ENCODE measurements at places on chromosomes 3 and 15. TPM values are rescaled to one million over a fixed set of nuclear protein-coding genes. Genes with fewer than 3 reads are reported as not detected.
A peak's percentile ranks its signal among the peaks of the same experiment; 100 is the strongest.

DNA sequence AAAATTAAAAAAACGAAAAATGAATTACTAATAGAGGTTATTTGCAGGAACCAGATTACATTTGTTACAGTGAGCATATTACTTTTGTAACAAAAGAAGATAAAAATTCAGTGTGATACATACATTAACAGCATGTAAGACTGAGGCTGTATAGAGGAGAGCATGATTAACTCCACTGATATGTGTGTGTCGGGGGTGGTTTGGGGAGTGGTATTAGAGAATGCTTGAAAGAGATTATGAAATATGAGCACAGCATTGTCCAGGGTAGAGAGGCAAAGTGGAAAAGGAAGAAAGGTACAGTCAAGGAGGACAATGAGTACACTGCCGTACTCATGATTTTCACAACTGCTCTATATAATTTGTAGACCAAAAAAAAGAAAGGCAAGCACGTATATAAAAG lies 62.9 kb upstream of the LRRFIP2 start:
- DNase-seq, result no peak

DNA sequence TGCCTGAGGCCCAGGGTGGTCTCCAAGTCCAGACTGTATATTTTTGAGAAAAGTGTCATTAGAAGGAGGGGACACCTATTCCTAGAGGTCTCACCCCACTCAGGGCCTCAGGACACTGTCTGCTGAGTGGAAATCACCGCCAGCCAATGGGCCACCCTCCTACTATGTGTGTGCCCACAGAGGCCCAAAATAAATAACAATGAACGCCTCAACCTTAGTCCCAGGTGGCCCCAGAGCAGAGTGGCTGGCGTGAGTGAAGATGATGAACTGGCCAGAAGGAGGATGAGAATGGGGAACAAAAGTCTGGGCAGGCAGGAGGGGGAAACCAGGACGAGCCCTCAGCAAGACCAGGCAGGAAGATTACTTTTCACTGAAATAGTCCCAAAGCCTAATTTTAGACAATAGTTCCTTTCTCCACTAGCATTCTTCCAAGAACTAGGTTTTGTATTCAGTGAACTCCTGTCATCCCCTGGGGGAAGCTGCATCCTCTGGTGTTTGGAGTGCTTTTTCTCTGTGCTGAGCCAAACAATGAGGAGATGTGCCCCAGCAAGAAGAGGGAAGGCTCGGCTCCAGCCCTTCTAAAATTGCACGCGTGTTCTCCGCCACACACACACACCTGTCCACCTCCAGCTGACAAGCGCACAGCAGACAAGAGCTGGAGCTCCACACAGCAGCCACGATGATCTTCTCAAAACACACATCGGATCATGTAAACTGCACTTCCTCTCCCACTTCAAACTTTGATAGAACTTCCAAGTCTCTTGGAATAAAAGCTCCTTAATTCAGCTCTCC lies 72.2 kb downstream of the ADCY5 start:
- no peak for DNase-seq

DNA sequence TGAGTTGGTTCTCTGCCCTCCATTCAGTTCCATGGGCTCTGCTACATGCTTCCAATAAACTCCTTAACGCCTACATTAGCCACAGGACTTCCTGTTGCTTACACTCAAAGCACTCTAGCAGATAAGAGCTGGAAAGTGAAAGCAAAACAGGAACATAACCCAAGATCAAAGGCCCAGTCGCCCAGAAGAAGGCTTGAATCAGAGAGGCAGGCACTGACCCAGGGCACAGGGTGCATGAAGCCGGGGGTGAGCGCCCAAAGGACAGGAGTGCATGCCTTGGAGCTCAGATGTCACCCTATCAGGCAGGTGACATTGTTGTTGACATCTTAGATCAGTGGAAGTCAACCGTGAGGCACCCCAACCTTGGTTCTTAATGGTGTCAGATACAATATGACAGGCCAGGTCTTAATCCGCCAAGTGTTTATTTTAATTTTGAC lies 235.1 kb downstream of the UACA start:
- DNase-seq, result peak; percentile 50

GRCh38 chr15:81024265-81024872 lies 23.6 kb downstream of the TLNRD1 start:
- no peak for DNase-seq

GRCh38 chr3:186886202-186886981 lies 43.9 kb downstream of the ADIPOQ start:
- no peak for DNase-seq

DNA sequence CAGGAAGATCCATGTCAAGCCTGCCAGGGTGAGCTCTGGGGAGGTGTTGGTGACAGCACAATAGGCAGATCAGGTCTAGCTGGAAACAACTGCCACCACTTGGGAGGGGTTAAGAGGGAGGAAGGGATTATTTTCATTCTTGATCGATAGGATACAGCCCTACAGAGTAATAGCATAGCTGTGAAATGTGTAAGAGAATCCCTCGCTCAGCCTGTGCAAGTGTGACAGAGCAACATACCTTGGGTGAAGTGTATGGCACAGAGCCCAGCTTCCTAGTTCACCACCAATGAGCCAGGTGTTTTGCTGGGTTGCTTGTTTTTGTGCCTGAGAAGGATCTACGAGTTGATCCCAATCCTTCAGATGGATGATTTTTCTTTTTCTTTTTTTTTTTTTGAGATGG lies 9.2 kb upstream of the DCUN1D1 start:
- DNase-seq, result no peak

DNA sequence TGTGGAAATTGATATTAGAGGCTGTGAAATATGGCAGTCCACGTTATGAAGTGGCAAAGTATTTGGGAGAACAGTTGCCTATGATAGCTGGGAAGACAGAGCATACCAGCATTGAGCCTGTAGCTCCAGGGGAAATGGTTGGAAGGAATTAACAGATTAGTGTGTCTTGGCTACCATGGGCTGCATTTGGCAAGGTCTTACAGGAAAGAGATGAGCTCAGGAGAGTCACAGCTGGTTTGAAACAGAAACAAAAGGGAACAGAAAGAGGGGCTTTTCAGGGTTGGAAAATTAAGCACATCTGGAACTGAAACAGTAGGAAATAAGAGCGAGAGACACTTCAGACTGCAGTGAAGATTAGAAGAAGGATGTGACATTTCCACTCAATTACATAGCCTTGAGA lies 141.7 kb downstream of the FBLN2 start:
- no peak for DNase-seq

GRCh38 chr15:65730549-65731172 lies 61.4 kb downstream of the DENND4A start:
- no peak for DNase-seq

DNA sequence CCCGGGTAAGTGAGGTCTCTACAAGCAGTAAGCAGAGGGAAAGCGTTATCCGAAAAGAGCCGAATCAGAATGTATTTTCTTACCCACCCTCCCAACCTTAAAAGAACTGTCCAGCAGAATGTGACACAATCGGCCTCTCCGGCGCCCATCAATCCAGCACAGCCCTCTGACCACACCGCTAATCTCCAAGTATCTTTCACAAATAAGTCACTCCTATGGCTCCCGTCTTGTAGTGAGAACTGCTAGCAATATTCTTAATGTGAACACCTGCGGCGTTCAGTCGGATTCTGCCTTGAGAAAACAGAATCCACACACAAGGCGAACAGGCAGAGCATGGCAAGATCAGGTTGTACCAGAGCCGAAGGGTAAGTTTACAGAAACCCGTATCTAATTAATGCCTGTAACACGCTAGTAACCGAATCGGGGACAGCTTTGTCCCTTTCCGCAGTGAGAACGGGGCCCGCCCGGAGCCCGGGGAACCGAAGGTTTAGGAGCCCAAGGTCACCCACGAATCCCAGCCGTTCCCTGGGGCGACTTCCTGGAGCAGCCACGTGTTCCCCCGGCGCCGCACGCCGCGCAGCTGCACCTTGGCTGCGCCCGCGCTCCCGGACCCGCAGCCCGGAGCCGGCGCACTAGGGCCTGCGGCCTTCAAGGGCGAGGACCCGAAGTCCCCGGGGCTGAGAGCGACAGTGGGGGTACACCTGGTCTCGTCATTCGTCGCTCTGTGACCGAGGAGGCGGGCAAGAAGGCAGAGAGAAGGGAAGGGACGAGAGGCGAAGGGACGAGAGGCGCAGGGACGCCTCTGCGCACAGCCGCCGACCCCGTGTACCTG lies 672 bp downstream of the TFRC start:
- DNase-seq, result peak; percentile 80

DNA sequence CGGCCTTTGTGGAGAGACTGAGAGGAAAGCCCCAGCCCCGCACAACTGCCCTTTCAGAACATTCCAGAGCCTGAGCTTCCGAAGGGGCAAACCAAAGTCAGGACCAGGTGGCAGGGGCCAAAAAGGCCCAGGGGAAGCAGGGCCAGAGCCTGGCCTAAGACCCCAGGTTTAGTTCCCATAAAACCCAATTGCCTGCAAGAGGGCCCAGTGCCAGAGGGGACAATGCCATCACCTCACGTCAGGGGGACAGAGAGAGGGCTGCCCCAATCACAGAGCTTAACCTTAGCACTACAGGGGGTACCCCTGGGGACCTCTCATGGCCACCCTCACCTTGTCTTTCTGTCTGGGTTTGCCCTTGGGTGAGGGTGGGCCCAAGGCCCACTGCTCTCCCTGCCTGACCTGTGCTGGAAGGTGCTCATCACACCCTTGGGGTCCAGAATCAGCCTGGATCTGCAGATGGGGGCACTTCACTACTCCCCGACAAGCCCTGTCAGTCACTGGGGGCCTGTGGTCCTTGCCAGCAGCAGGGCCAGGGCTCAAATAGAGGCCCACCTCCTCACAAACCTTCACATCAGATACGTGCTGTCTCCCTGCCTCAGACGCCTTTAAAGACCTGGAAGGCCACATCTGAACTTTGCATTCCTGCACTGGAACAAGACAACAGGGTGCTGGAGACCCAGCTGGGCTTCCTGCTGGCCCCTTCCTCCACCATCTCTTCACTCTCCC lies 3.8 kb downstream of the CALML4 start:
- DNase-seq, result no peak

DNA sequence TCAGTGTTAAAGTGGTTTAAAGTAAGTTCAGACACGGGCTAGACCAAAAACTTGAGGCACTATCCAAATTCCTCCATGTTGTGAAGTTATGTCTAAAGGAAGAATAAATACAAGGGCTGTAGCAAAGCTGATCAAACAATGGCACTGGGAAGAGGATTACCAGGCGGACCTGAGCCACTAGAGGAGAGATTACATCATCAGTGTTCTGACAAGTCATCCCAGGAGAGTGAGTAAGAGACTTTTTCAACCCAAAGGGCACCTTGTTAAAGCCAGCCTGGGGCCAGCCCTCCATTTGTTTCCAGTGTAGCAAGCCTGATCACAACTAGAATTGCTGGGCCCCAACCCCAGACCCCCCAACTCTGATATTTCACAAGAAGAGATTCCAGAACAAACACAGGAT lies 166.9 kb downstream of the DCLK3 start:
- no peak for DNase-seq

The CLDN16 gene
- total RNA-seq, result not detected

DNA sequence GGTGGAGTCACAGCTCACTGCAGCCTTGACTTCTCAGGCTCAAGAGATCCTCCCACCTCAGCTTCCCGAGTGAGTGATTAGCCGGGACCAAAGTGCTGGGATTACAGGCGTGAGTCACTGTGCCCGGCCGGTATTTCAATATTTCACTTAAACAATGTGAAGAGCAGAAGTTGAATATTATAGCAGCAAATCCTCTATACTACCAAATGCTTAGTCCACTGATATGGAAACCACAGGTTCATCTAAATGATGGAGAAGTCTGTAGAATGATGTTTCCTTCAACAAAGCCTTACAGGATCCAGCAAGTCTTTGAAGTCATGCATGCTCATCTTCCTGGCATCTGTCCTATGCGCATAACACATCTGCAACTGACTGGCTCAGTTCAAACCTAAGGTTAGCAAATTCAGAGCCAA lies 20.3 kb upstream of the UACA start:
- peak; percentile 48 for DNase-seq

DNA sequence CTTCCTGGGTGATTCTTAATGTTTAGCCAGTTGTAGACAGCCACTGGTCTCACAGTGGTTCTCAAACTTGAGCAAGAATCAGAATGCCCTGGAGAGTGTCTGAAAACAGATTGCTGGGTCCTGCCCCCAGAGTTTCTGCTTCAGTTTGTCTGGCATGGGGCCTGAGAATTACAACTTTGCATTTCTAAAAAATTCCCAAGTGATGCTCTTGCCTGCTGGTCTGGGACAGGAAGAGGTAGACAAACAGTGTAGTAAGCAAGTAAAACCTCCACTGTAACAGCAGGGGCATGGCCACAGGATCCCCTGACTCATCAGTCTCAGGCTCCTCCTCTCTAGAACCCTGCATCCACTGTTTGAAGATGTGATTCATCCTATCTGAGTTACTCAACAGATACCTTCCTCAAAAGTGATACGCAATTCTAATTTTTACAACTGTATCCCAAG lies 36.5 kb downstream of the DZIP1L start:
- no peak for DNase-seq

- DNase-seq, result no peak
Measured at GRCh38 chr15:38809621-38810020, 245.0 kb upstream of the RASGRP1 start.

DNA sequence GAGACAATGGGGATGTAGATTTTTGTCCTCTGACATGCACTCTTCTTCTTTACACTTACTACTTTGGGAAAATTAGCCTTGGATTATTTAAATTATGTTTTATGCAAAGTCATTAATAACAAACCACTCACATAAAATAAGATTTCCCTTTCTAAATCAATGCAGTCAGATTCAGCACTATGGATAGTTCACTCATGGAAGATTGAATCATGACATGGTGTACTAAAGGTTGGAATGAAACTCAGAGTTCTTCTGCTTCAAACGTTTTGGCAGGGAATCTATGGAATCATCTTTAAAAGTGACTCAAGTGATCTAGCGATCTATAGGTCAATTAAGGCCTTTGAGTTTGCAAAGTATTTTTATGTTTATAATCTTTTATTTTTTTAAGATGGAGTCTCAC lies 154.3 kb downstream of the KCNMB2 start:
- DNase-seq, result no peak

The P2RY1 gene
- total RNA-seq, result 28.9 TPM

Measured in transverse colon (tissue), 4 donors.